ENCODE measurements at places on chromosomes 1 and 21.

DNA sequence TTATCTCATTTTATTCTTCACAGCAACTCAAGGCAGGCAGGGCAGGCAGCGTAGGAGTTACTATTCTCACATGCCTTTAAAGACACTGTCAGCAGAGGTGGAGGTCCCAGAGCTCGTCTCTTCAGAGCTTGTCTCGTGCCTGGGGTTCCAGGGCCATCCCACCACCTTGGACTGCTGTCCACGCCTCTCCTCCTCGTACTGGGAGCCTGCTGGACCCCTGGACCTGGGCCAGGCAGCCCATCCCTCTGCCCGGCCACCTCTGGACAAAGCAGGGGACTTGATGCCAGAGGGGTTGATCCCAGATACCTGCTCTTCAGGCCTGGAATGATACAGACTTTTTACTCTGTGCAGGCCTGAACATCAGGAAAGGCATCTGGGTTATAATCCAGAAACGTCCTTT, 546.8 kb downstream of the KIF26B start:
- DNase-seq: no peak

DNA sequence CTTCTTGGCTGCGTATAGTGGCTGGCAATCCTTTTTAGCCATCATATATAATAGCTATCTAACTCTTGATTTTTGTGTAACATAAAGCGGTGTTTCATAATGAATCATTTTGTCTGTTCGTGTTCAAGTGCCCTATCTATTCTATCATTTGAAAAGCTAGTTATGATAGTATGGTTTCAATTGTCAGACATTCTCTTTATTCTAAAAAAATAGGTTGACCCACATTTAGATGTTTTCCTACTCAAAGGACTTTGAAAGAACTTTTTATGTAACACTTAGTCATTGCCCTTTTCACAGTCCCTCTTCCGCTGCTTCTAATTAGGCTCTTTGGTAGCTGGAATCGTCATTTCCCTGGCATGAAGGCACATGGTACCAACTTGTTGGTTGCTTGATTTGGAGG, 272.2 kb upstream of the B3GALT2 start:
- no peak for DNase-seq

GRCh38 chr1:17307946-17308345, at the start of gene PADI4:
PADI4 (plus strand) TSS chr1:17308197; CDS start chr1:17308223, 26 bp downstream.
- DNase-seq: peak; percentile 48

- peak; percentile 34 for DNase-seq
These were observed 19.7 kb downstream of the ACBD6 start for GRCh38 chr1:180482425-180483275.

GRCh38 chr1:24390924-24391782, 22.4 kb downstream of the STPG1 start:
- no peak for DNase-seq

GRCh38 chr1:66876664-66877063, 48.0 kb downstream of the DNAI4 start:
- DNase-seq: no peak

DNA sequence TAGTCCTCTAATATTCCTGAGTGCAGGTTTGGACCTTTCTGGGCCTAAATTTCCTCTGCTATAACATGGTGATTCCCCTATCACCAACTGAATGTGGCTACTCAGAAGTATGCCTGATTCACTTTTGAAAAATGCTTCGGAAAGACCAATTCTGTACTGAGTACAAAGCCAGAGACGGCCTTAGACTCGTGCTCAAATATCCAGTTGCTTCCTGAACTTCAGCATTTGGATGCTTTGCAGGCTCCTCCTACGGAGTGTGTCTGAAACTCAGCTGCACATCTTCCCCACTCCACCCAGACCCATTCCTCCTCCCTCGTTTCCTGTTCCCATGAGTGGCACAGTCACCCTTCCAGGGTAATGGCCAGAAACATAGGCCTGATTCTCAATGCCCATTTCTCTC, 98.4 kb upstream of the GADD45A start:
- DNase-seq: no peak

DNA sequence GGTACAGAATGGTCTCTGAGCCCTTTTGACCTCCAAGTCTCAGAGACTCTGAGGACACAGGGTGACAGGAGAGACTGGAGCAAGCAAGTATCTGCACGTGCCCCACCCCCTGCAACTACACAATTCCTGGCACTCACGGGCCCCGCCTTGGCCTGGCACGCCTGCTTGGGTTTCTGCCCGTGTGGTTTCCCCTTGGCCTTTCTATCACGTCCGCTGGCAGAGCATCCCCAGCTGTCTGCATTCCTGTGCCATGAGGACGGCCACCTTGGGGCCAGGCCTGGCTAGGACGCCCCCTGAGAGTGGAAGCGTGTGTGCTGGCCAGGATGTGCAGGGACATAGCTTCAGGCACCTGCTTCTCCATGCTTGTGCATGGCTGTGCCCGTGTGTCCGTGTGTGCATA, 14.3 kb upstream of the EDN2 start:
- no peak for DNase-seq

GRCh38 chr1:112285746-112286145, 110.3 kb upstream of the CTTNBP2NL start:
- no peak for DNase-seq

- DNase-seq: no peak
These were observed 234.7 kb downstream of the TTLL7 start for GRCh38 chr1:83764209-83764608.

DNA sequence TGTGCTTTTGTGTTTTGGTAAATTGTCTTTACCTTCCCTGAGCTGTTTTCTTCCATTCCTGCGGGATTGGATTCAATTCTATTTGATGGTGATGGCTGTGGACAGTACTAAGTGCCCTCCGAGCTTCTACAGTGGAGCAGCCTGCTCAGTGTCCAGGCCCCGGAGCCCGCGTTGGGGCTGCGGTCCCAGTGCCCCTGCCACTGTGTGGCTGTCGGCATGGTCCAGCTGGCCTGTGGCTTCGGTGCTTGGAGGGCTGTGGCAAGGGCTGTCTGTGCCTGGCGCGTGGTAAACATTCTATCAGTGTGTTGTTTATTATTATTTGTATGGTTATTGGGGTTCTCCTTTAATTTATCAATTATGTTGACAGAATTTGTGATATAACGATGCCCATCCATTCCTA, 109.1 kb upstream of the COL6A1 start:
- no peak for DNase-seq

- no peak for DNase-seq
These were observed 36.5 kb downstream of the ARHGEF10L start for GRCh38 chr1:17575797-17576518.

DNA sequence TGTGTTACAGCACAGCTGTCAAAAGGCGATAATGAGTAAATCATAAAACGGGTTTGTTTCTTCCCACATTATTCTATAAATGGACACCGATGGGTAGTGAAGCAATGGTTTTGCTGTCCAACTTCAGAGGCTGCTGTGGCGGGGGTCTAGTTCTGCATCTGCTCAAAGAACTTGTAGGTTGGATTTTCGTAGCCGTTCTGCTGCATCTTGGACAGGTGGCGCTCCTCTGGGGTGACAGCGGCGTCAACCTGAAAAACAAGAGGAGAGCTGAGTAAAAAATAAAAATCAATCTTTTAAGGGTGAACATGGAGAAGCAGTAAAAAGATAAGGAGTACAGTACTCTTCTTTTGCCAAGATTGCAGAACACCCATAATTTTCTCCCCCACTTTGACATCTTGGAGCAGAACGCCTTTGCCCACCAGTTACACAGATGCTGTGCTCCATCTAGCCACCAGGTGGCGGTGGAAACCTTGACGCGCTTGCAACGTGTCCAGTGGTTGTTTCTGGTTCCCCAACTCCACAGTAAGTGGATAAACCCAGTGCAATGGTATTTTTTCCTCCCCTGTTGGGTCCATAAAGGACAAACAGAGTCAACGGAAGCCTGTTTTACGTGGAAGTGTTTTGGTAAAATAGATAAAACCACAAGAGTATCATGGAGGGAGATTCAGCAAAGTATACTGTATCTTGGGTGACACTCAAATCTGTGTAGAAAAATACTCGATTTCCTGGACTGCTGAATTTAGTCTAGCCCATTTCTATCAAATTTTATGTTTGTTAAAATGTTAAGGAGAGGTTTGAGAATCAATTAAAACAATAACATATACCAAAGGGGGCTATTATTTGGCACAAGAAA, 147.0 kb downstream of the GABPA start:
- DNase-seq: peak; percentile 61

- DNase-seq: no peak
These were observed 520 bp downstream of the TNFRSF18 start for GRCh38 chr1:1205769-1206375.

DNA sequence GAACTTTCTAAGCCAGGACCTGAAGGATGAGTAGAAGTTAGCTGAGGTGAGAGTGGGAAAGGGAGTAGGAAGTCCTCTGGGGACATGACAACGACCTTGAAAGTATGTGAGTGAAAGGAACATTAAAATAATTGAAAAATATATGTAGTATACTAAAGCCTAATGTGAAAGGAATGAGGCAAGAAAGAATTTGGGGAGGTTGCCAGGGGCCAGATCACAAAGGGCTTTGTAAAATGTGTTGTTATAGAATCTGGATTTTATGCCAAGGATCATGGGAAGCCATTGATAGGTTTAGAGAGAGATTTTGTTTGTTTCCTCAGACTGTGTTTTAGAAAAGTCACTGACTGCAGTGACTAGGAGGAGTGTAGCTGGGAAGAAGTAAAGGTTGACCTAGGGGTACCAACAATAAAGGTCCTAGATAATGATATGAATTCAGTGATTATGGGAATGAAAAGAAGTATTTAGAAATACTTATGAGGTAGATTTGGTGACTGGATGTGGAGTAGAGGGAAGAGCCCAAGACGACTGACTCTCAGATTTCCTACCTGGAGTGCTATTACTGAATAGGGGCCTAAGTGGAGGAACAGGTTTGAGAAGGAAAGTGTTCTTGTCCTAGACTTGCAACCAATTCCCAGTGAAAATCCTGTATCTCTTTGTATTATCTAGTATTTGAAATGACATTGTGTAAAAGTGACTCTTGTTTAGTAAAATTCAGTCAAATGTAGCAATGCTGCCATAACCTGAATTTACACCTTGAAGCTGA, 179.8 kb downstream of the PHTF1 start:
- no peak for DNase-seq

GRCh38 chr1:226625832-226626576, 77.4 kb downstream of the STUM start:
- DNase-seq: no peak

DNA sequence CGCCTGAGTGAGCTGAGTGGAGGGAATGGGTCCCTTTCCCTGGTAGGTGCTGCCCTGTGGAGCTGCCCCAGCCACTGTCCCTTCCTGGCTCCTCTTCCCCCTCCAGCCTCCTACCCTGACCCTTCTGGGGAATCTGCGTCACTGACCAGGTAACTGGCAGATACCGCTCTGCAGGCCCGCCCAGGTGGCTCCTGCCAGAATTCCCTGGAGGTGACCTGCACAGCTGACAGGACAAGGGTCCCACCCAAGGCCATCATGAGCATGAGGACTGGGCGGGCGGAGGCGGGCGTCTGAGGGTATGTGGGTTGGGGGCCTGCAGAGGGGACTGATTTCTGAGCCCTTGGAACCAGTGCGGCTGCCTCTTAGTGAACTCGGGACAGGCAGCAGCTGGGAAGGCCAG, 32.5 kb downstream of the DHRS3 start:
- no peak for DNase-seq

GRCh38 chr1:203173566-203173965, 2.1 kb downstream of the MYBPH start:
- no peak for DNase-seq

GRCh38 chr1:104264521-104264920, 514.8 kb downstream of the AMY1C start:
- no peak for DNase-seq

DNA sequence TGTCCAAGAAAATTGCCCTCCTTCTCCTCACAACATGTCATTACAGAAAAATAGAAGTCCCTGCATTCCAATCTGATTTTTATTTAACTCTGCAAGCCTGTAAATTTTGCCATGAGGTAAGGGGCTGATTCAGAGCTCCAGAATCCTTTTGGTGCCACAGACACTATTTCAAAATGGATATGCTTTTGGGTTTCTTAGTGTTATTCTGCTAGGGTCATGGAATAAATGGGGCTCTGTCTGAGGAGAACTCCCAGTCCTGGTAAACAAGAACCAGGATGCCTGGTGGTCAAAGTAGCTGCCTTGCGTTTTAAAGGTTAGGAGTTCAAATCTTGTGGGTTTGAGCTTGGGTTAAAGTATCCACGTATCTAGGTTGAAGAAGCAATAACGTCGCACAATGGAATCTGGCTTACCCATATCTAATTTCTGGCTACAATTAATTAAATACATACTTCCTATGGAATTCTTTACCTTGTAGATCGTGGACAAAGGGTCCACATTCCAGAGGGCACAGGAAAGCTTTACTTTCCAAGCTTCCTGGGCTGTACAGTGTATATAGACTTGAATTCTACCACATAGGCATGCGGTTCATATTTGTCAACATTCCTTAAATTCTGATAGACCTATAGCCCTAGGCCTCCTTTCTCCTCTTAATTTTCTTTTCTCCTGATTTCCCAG, 98.0 kb upstream of the CDC42BPA start:
- no peak for DNase-seq

DNA sequence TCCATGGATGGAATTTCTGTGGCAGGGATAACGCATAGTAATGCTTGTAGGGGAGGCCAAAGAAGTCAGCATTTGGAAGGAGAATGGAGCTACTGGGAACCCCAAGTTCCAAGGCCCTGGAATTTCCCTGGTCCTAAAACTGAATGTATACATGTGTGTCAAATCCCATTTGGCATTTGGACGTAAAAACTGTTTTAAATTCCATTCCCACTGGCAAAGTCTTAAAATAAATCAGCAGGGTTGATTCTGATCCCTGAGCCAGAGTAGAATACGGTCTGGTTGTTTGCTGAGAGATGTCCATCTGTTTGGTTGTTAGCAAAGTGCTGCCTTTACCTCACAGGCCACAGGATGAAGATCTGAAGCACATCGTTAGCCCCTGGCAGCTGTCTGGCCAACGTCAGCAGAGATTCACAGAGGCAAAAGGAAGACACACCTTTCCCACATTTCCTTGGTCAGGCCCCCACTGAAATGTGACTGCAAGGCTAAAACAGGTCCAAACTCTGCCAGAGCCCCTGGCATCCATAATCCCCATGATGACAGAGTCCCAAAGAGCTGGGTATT, 62.2 kb downstream of the GORAB start:
- DNase-seq: no peak

DNA sequence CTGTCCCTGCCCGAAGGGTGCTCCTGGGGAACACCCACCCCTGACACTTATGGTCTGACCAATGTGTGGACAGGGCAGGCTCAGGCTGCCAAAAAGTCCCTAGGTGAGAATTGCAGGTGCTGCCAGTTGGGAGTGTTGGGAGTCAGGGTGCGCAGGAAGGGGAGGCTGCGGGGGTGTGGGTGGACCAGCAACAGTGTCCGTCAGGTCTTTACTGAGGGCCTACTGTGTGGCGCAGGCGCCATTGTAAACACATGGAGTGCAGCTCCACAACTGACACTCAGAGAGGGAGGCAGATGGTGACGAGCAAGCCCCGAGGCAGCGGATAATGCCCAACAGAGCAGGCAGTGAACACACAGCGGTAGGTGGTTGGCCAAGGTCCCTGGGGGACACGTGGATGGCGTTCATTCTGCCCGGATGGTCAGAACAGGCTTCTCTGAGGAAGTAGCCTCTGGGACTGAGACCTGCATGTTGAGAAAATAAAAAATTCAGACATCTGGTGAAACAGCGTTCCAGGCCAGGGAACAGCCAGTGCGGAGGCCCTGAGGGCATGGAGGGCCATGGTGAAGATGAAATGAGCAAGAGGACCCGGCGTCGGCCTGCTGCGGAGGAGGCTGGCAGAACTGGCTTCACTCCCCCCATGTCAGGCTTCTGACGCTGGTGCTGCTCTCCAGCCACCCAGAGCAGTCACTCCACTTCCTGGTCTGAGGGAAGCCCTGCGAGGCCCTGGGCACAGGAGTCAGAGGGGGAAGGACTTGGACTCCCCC, 136.2 kb upstream of the ZBTB40 start:
- DNase-seq: no peak

Data from CMK (cell line).